ENCODE measurements at places on chromosomes 6 and 20.

DNA sequence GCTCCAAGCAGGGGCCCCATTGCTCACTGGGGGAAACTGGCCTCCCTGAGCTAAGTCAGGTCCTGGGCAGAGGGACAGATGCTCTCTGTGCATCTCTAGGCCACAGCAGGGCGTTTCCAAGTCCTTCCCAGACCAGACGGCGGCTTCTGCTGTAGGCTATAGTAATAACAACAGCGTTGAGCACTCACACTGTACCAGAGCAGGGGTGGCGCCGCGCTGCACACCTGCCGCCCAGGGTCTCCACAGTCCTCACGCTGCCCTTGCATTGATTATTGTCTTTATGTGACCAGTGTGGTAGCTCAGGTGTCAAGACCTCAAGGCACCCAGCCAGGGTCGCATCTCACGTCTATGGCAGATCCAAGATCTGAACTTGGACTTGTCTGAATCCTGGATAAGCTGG is 14.9 kb upstream of the CCN5 start:
- DNase-seq = no peak

GRCh38 chr20:1892119-1892385 is 3.2 kb upstream of the SIRPA start:
- no peak for DNase-seq

DNA sequence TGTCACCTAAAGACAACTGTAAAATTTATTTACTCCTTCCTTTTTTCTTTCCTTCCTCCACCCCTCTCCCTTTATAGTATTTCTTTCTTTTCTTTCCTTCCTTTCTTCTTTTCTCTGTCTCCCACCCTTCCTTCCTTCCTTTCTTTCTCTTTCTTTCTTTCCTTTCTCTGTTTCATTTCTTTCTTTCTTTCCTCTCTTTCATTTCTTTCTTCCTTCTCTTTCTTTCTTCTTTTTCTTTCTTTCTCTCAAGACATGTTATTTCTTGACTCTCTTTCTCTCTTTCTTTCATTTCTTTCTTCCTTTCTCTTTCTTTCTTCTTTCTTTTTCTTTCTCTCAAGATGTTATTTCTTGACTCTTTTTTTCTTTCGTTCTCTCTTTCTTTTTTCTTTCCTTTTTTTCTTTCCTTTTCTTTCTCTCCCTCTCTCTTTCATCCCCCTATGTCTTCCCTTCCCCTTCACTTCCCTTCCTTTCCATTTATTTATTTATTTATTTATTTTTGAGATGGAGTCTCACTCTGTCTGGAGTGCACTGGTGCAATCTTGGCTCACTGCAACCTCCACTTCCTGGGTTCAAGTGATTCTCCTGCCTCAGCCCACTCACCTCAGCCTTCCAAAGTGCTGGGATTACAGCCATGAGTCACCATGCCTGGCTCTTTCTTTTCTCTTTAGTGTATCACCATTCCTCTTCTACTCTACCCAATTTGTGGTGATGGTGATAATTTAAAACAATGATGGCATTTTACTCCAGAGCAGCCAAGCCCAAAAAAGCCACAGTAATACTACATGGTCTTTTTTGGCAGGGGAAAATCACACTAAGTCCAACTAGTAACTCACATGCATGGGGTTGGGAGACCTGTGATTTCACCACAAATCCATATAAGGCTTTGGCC is 188.2 kb downstream of the ADGRG6 start:
- DNase-seq = no peak

DNA sequence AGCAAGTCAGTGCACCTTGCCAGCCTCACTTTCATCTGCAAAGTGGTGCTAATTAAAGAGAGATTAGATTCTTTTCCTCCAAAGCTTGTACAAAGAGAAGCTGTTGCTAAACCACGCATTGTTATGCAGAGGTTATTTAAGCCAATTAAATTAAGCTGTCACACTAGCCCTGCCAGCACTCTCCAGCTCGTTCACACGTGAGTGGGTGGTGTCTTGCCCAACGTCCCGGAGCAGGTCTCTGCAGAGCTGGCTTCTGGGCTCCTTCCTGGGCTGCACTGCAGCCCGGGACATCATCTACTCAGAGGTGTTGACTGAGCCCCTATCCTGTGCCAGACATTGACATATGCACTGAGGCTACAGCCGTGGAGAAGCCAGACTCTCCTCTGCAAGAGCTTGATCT is 401.6 kb upstream of the SULF2 start:
- DNase-seq = no peak

- DNase-seq = no peak
Measured at GRCh38 chr6:138973466-138974153, 14.4 kb downstream of the REPS1 start.

- DNase-seq = no peak
Measured at GRCh38 chr6:50120300-50120699, 70.6 kb upstream of the DEFB112 start.

DNA sequence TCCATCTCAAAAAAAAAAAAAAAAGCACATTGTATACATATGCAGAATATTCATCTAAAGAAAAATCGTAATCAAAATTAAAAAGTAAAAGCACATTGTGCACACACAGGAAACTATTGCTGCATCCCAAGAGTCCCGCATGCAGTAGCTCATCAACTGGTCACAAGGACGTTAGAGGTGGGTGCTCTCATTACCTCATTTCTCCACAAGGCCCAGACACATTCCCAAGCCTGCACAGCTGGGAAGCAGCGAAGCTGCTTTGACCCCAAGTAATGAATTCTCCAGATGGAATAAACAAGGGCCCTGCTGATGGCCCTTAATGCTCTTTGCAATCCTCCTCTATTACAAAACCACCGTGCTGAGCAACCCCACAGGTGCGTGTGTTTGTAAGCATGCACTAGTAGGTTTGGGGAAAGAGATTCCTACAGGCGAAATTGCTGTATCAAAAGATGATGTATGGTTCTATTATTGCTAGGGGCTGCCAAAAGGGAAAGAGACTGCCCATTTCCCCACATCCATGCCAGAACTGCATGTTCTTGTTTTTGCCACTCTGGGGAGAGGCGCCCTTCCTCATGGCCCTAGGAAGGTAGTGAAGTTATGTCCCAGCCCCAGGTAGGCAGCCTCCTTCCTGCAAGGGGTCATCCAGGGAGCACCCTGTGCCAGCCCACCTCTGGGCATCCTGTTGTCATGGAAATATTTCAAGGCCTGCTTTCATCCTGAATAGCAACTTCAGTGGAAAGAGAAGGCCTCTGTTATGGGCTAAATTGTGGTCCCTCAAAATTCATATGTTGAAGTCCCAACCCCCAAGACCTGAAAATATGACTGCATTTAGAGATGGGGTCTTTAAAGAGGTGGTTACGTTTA is 34.6 kb upstream of the PTGIS start:
- DNase-seq = no peak

DNA sequence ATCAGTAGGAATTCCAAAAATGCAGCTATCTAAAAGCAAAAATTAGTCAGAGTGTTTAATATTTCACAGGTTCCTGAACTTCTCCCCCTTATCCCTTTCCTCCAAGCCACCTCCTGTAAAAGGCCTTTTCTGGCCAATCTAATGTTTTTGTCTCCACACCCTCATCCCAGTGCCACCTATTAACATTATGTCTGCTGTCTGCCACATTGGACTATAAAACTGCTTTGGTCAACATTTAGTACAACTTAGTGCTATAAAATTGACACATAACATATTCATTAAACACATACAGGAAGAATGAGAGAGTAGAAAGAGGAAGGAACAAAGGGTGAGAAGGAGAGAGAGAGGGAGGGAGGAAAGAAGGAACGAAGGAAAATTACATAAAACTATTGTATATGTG is 47.7 kb downstream of the MMUT start:
- no peak for DNase-seq

DNA sequence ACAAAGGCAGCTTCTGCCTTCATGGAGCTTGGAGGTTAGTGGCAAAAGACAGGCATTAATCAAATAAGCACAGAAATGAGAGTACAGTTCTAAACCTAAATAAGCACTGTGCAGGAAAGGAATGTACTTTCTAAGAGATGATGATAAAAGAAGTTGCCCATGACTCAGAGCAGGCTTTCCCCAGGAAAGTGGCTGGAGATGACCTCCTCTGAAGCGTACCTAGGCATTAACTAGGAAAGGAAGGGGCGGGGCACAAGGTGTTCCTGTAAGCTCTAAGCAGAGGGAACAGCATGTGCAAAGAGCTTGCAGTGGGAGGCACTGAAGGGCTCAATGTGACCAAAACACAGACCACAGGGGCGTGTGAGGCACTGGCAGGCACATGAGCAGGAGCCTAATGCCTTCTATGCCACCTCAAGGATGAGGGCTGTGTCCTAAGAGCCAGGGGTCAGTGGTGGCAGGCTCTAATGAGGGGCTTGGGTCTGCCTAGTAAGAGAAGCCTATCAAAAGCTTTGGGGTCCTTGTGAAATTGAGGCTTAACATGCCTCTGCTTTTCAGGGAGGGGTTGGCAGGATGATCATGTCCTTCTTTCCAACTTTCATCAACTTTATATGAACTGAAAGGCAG is 4.9 kb downstream of the SSTR4 start:
- DNase-seq = no peak

- no peak for DNase-seq
Measured at GRCh38 chr20:59688356-59688755, 84.0 kb downstream of the PHACTR3 start.

DNA sequence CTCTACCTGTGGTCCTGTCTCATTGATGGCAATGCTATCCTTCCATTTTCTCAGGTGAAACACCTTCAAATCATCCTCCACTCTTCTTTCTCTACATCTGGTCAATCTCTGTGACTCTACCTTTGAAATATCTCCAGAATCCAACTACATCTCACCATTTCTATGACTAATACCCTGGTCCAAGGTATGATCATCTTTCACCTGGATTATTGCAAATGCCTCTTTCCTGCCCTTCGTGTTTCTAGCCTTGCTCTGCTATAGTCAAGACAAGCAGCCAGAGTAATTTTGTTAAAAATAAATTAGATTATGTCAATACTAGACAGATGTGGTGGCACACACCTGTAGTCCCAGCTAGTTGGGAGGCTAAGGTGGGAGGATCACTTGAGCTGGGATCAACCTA is 17.8 kb upstream of the BLCAP start:
- DNase-seq = no peak

DNA sequence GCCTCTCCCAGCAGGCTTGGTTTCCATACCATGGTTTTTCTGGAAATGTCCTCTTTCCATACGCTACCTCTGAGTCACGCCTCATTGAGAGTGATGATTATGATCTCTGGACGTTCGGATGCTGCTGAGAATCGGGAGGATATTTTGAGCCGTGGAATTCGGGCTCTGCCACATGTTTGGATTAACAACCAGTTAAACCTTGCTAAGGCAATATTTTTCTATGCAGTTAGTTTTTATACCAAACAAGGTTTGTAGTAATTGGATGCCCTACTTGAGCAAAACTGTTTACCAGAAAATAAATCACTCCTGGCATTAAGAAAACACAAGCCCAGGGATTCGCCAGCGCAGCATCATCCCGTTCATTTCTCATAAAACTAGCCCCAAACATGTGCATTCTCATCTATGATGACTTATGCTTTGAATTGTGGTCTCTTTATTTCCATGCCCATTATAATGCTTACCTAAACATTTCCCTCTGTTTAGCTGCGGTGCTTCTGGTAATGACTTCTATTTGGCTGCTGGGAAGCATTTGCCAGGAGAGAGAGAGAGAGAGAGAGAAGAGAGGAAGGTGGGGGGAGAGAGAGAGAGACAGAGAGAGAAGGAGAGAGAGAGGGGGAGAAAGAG is 198.9 kb downstream of the CLIC5 start:
- peak; percentile 19 for DNase-seq

GRCh38 chr6:14513496-14514393 is 396.2 kb downstream of the CD83 start:
- no peak for DNase-seq

DNA sequence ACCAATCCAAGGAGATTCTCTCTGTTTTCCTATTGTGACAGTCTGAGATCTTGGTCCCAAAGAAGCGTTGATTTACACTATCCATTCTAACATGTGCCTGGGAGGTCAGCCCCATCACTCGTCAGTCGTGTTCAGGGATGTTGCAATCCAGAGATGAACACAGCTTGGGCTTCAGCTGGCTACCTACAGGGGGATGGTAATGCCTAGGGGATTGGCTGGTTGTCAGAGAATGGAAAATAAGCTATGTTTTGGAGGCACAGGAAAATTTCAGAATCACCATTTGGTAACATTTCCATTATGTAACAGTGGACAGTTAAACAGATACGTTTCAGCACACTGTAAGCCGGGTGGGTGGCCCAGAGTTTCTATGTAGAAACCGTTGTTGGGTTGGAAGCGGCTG is 147.1 kb upstream of the RALGAPA2 start:
- DNase-seq = no peak

DNA sequence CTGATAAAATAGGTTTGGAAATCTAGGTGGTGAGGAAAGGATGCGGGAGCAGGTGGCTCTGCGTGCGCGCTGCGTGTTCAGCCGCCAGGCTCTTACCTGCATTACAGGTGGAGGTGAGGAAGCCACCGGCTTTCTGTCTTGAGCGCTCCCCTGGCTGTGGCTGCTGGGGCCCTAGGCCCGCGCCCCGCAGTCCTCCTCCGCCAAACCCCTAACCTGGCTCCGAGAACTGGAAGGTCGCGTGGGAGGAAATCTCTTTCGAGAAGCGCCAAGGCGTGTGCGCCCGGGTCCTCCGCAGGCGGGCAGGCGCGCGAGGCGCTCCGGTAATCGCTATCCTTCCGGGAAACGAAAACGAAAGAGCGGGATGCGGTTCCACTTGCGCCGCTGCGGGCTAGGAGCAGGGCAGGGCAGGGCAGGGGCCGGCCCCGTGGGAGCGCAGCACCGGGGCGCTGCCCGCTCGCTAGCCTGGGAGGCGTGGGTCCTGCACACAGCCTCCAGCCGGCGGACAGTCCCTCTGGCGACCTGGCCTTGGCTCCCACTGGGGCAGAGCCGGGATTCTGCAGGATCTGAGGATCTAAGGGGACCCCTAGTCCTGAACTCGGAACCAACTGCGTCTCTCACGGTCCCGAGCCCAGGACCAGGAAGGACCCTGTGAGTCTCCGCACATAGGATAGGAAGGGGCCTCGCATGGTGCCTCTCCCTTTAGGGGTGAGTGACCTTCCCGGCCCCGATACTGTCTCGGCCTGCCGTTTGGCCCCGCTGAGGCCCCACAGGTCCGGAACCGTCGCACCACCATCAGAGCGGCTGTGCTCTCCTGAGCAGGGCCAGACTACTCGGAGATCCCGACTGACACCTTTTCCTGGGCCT is at the start of gene ETV7:
ETV7 (minus strand) TSS at position 230 of the 864 bp plus-strand sequence; CDS start at position 102, 128 bp downstream.
- DNase-seq = no peak

GRCh38 chr6:23952245-23952644 is 173.8 kb upstream of the NRSN1 start:
- no peak for DNase-seq

- DNase-seq = no peak
Measured at GRCh38 chr20:50720582-50720981, 10.8 kb upstream of the PARD6B start.

DNA sequence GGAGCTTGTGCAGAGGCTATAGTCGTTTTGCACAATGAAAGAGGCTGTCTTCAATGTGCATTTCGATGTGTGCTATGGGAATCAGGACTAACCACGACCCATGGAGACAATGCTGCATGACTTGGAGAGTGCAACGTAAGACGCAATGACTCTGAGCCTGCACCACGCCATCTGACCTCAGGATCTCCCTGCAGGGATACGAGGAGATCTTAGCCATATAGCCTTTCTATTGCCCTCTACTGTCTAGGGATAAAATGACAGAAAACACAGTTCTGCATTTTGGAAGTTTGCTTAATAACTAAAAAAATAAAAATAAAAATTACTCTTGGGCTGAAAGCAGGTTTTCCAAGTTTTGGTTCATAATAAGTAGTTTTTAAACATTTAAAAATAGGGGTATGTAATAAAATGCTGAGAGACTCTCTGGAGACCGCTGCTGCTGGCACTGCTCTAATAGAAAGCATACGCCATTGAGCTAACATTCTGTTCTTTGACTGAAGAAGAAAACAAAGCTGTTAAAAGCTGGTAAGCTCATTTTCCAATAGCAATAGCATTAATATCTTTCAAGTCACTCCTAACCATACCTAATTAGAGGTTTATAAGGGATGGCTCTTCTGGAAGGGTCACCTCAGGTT is 87.2 kb downstream of the PDE7B start:
- DNase-seq = no peak

All from amniotic stem cell (primary cell).